Stimulated activated CD8-positive, alpha-beta memory T cell treated with anti-CD3 and anti-CD28 coated beads, Interleukin-12 subunit alpha, Interleukin-12 subunit beta, amount 100 ng/mL, for 1 hour (primary cell): ENCODE measurements at places on chromosomes 4 and X.

DNA sequence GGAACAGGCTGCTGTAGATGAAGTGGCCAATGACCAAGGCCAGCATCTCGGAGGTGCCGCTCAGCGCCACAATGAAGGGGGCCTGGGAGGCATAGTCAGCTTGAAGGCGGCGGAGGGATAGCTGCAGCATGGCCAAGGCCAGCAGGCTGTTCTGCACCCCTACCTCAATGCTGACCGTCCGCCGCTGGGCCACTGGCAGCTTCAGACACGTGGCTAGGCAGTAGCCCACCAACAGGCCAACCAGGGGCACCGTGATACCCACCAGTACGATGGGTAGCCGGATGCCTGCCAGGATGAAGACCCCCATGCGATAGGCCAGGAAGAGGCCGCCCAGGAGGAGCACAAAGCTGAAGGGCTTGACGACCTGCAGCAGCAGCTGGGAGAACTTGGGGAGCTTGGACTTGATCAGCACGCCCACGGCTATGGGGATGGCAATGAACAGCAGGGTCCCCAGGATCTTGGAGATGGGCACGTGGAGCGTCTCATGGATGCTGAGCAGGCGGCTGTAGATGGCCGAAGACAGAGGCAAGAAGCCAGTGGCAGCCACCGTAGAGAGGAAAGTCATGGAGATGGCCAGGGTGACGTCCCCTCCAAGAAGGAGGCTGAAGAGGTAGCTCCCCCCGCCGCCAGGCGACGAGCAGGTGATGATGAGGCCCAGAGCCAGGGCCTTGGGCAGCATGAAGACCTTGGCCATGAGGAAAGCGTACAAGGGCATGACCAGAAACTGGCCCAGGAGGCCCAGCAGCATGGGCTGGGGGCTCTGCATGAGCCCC, 1.3 kb upstream of the UBL4A start:
- DNase-seq: no peak

DNA sequence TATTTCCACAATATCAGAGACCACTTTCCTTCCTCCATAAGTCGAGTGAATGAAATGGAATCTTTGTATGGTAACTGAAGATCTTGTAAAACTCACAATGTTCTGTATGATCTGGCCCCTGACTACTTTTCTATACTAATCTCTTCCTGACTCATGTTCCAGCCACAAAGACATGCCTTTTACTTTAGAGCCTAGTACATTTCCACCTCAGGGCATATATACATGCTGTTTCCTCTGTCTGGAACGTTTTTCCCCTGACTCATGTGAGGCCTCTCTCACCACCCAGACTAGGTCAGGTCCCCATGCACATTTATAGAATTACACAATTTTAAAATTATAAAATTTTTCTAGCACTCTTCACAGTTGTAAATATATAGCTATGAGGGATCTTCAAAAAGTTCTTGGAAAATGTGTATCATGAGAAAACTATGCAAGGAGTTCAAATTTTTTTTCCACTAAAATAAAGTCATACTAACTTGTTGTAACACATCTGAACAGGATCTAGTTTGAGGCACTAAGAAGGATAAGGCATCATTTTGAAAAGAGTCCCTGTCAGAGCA, 208.8 kb downstream of the SH2D1A start:
- no peak for DNase-seq

DNA sequence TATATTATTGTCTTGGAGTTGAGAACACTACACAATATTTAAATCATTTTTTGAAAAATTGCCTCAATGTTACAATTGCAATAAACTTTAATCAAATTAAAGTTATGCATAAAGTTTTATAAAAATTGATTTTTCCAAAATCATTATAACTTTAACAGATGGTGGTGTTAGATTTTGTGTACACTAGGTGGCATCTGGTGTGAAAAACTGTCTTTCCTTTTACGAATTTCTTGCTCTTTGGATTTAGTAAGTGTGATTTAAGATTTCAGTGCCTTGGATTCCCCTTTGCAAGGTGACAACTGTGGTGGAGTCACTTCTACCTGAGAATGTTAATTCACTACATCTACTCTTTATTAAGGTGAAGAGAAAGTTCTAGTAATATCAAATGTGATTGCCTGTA, 91.6 kb downstream of the AREG start:
- no peak for DNase-seq

- DNase-seq: no peak
These were observed 388.6 kb upstream of the PITX2 start for GRCh38 chr4:111011458-111011857.
